T-helper 17 cell (primary cell): ENCODE measurements at places on chromosomes 5 and 9.

DNA sequence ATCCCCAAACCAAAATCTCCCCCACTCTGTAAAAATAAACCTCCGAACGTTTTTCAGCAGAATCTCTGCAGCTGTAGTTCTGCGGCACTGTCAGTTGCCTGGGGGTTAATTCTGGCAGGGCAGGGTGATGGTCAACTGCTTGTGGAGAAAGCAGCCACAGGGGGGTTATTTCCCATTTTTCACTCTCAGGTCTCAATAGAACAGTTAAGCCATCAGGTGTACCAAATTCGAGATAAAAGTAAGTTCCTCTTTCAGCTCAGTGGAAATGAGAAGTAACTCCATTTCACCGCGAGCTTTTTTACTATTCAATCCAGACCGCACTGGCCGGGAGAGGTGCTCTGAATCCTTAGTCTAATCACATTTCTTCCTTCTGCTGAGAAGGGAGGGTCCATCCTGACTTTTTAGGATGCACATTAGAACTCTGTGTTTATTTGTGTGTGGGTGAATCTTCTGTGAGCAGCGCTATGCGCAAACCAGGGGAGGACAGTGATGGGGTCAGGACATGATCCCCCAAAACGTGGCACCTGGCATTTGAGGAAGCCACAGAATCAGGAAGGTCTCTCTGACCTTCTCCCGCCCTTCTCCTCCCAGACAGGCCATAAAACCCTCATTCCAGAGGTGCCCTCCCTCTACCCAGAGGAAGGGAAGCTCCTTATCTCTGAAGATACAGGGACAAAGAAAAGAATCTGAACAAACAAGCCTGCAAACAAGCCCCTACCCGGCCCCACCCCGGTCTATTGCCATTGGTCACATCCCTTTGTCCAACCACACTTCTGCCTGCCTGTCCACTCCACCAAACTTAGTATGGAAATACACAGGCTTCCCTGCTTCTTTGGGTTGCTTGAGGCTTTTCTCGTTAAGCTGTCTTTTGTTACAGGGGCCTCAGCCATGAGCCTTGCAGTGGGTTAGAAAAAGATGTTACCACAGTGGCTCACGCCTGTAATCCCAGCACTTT, 229.0 kb downstream of the ROR2 start:
- DNase-seq: no peak

- DNase-seq: no peak
These were observed 8.7 kb upstream of the SEMA6A start for GRCh38 chr5:116583085-116583861.

GRCh38 chr5:170861917-170862766, at the start of gene RANBP17:
RANBP17 (plus strand) TSS chr5:170862018.
- no peak for DNase-seq

GRCh38 chr5:87551911-87552310, 139.2 kb upstream of the CCNH start:
- no peak for DNase-seq

DNA sequence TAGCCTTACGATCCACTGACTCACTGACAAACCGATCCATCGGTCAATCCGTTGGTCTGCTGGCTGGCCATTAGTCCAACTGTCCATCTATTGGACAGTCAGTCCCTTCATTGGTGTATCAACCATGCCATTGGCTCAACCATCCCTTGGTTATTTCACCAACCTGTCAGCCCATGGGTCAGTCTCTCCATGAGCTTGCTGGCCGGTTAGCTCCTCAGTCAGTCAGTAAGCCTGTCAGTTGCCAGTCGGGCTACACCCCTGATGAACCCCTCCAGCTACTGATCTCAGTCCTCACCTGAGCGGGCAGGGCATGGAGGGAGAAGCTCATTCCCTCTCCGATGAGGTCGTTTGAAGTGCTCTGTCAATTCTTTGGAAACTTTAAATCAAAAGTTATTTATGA, 166.5 kb downstream of the FGF18 start:
- DNase-seq: no peak
